ENCODE measurements at places on chromosomes 5 and 9.
A peak's percentile ranks its signal among the peaks of the same experiment; 100 is the strongest.

GRCh38 chr9:135408476-135409254, 70.9 kb upstream of the PPP1R26 start:
- no peak for DNase-seq

- no peak for DNase-seq
Observed at GRCh38 chr5:154868702-154869101, 10.3 kb downstream of the CNOT8 start.

DNA sequence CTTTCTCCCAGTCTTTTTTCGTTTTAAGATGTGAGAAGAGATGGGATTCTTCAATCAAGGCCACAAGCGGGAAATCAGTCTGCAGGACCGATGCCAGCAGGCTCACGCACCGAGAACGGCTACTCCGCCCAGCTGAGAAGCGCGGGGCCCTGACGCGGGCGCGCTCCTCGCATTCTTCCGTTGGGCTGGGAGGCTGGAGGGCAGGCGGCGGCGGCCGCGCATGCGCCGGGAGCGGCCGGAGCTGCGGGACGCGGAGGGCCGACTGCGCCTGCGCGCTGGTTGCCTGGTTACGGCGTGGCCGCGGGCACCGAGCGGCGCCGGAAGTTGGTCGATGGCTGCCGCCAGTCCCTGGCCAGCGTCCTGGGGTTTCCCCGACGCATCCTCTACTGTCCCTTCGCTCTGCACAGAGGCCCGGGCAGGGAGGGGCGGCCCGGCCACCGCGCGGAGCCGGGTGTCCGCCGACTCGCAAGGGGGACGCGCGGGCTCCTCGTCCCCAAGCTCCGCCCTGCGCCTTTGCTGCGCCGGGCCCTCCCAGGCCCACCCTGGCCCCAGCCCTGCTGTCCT, 831 bp upstream of the SEC16A start:
- peak; percentile 93 for DNase-seq

- peak; percentile 84 for DNase-seq
Observed at GRCh38 chr9:4970970-4971641, 14.0 kb upstream of the JAK2 start.

DNA sequence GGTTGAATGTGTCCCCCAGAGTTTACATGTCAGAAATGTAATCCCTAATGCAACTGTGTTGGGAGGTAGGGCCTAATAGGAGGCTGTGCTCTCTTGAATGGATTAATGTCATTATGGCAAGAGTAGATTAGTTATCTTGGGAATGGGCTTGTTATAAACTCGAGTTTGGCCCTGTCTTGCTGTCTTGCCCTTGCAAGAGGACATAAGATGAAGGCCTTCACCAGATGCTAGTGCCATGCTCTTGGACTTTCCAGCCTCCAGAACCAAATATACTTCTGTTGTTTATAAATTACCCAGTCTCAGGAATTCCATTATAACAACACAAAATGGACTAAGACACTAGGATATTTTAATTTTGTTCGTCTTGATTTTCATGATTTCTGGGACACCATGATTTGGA, 5.4 kb downstream of the PIK3R1 start:
- no peak for DNase-seq

- no peak for DNase-seq
Observed at GRCh38 chr9:135287627-135288026, 192.0 kb upstream of the PPP1R26 start.

DNA sequence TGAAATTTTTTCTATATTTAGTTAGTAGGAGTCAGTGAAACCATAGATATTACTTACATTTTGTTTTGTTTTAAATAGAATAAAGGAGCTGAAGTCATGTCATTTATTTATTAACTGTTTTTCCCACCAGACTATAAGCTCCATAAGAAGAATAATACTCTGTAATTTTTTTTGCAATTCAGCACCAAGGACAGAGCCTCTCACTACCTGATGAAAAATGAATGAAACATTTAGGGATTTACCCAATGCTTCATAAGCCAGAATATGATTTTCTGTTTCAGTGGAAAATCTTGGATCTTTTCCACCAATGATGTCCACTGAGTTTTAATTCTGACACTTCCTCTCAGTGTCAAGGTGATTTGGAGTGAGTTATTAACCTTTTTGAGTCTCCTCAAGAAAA, 624.9 kb upstream of the GRAMD2B start:
- no peak for DNase-seq

All from stimulated activated CD4-positive, alpha-beta T cell treated with anti-CD3 and anti-CD28 coated beads, Interleukin-1b, Interleukin-23, amount 100 ng/mL, for 48 hours (primary cell).